Esophagus squamous epithelium (tissue), 5 donors: ENCODE measurements at places on chromosomes 3 and 15. TPM values are rescaled to one million over a fixed set of nuclear protein-coding genes. Genes with fewer than 3 reads are reported as not detected.

ALG1L2 gene
- total RNA-seq, result not detected

LRRC34 gene
- total RNA-seq, result not detected

P2RY12 gene
- total RNA-seq, result 1.9 TPM

FSTL1 gene
- total RNA-seq, result 110 TPM

MYO1E gene
- total RNA-seq, result 49.7 TPM

ATP13A5 gene
- 0.61 TPM for total RNA-seq

ZNF385D gene
- 3.4 TPM for total RNA-seq

DUOX1 gene
- total RNA-seq, result 202 TPM

TMCO5A gene
- total RNA-seq, result not detected

RARB gene
- total RNA-seq, result 1.9 TPM

GOLGA8A gene
- total RNA-seq, result 24.4 TPM

GRCh38 chr15:29062179-29062591, 176.4 kb downstream of the APBA2 start:
- no peak for DNase-seq

DNA sequence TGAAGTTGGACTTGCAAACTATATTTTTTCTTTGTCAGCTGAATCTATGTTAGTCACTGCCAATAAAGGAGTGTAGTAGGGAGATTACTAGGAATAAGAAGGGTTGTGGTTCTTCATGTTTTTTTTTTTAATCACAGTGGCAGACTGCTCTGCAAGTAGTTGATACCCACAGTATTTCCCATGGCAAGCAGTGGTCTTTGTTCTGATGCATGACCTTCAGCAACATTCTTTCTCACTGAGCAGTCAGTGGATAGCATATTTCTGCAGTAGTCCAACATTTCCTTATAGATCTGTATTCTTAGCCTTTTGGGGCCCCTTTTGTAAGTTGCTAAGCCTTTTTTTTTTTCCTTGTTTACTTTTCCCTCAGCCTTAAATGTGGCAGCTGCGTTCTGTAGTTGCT, 151.1 kb downstream of the DOCK3 start:
- DNase-seq, result no peak

DNA sequence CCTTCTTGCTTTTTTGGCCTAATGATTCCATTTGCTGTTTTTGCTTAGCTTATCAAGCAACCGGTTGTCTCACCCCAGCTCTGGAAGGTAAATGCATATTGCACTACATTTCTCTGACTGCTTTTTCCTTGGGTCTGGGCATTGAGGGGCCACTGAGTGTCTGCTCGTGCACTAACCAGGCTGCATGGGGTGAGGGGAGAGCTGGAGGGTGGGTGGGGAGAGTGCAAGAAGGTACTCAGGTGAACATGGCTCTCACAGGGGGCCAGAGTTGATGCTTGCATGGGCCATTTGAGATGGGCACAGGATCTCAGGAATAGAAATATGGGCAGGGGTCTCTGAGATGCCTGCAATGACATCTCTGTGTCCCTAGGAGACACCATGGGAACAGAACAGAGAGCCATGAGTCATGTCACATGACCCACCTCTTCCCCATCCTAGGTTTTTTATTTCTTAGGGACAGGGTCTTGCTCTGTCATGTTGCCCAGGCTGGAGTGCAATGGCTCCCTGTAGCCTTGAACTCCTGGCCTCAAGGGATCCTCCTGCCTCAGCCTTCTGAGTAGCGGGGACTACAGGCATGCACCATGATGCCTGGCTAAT, 6.2 kb downstream of the ALPK3 start:
- DNase-seq, result no peak

DNA sequence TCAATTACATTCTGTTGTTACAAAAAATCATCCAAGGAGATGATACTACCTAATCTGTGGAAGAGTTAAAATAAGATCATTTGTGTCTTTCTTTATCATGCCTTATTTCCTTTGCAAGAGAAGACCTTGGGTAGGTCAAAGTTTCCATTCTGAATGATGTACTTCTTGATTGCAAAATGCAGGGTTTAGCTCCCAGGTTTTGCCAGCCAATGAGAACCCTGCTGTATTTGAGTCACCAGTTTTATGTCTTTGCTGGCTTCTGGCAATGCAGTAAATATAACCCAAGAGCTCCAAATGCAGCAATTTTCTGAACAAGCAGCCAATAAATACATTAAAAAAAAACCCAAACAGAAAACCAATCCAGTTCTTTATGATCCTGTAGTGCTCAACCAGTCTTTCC, 204.9 kb downstream of the CADPS start:
- no peak for DNase-seq

GRCh38 chr15:75659928-75660645, 12.4 kb downstream of the SNX33 start:
- no peak for DNase-seq

DNA sequence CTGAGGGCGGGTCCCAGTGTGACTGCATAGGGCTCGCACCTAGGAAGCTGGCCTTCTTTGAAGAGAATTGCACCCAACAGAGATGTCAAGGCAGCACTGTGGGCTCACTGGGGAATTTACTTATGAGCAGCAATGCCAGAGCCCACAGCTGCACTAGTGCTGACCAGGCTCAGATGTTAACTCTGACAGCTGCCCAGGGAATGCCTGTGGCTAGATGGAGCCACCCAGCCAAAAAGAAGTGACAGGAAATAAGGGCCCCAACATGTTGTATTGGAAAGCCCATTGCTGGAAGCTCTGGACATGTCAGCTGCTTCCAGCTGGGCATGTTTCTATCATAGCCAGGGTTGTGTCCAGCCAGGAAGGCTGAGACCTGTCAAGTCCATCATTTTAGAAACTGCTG, 90.9 kb upstream of the ZNF280D start:
- no peak for DNase-seq

DNA sequence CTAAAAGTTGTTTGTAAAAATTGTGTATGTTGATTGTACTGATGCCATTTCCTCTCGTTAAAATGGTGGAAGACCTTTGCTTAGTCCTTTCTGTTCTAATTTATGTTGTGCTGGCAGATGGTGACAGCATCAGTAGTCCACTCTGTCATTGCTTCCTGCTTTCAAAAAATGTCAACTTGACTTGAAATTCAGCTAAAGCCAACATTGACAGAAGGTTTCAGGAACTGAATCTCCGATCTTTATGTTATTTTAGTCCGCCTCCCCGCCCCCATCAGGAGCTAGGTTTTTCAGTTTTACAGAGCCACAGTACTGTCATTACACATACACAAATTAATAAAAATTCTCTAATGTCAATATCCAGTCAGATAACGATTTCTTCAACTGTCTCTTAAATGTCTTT, 1.5 kb downstream of the CEP63 start:
- no peak for DNase-seq

- DNase-seq, result no peak
These were observed 27.0 kb downstream of the SH3BP5 start for GRCh38 chr3:15305359-15305844.

DNA sequence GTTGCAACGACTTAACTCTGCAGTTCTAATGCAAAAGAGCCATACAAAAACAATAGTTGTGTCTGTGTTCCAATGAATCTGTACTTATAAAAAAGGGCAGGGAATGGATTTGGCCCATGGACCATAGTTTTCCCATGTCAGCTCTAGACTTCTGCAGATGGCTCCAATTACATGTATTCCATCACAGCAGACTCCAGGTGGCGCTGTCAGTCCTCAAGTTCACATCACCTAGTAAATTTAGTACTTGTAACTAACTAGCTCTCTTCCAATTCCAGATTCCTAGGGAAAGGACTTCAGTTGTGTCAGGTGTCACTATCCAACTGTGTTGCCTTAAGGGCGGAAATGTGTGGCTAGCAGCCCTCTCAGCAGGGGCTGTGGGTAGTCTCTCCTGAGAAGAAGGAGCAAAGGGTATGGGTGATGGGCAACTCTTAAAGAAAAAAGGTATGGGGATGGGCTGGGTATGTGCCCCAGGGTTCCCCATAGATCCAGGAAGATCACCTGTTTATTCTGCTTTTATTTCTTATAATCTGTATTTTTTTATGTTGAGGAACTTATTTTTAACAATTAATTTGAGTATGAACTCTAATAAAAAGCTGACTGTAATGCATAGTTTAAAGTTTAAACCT, 36.2 kb downstream of the BBS4 start:
- DNase-seq, result no peak

GRCh38 chr3:122512284-122512683, 2.5 kb downstream of the KPNA1 start:
- DNase-seq, result no peak

DNA sequence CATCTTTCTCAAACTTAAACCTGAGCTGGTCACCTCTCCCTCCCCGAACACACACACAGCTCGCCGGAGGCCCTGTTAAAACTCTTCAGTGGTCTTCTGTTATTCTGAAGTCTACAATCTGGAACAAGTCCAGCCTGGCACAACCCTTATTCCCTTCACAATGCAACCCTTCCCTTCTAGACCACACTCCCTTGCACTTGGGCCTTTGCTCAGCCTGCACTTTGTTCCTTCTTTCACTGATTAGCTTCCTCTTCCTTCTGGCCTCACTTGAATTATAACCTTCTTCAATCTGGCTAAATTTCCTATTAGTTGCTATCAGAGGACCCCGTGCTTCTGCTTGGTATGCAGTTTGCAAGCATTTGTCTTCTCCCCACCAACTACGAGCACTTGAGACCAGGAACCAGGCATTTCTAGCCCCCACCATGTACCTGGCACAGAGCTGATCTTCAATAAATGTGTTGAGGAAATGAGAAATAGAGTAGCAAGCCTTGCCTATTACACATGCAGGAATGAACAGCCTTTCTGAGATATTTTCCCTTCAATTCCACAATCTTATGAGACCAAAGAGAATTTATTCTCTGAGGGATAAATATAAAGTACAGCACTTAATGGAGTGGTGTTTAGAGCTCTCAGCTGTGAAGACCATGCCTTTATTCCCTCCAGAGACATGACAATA, 663.1 kb upstream of the ADAMTS9 start:
- no peak for DNase-seq

GRCh38 chr3:100546020-100546744, 53.8 kb downstream of the TMEM45A start:
- no peak for DNase-seq
